Psoas muscle (tissue), 8 donors: ENCODE measurements at places on chromosomes 13 and 19.

DNA sequence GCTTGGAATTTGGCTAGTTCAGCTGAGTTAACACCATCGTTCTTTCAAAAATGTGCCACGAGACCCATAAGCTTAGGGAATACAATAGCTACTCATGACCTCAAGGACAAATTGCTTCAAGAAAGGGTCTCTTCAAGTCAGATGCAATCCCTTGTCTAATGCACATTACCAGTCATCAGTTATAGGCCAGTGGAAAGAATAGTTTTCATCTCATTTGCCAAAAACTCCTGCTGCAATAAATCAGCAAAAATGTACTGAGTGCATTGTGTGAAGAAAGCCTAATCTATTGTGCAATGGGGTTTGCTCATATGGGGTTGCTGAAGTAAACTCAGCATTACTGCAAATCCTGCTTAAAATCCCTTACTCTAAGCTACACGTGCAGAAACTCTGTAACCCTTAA, 208.3 kb upstream of the NBEA start:
- DNase-seq: no peak

GRCh38 chr13:49731766-49732165, 40.5 kb upstream of the EBPL start:
- DNase-seq: no peak

GRCh38 chr19:19110410-19111135, 27.7 kb downstream of the TMEM161A start:
- no peak for DNase-seq

DNA sequence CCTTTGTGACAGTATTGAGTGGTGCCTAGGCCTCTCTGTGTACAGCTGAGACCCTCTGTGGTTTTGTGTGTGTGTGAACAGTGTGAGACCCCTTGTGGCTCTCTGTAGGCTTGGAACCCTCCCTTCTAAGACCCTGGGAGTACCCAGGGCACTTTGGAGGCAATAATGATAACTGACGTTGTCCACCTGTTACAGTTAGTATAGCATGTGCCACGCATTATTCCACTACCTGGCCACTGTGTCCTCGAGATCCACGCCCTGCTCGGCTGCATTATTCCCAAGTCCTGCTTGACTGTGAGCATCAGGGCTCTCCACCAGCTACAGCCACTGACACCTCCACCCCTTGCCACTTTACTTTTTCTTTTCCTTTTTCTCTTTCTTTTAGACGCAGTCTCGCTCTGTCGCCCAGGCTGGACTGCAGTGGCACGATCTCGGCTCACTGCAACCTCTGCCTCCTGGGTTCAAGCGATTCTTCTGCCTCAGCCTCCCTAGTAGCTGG, 2.0 kb downstream of the GRAMD1A start:
- no peak for DNase-seq
